ENCODE measurements at places on chromosomes 4 and X. TPM values are rescaled to one million over a fixed set of nuclear protein-coding genes. Genes with fewer than 3 reads are reported as not detected.

GRCh38 chr4:179196511-179196910, 1754.3 kb upstream of the AGA start:
- H3K36me3 ChIP-seq: no peaks in the 10 kb centered on the region
- H3K27me3 ChIP-seq: no peaks in the 10 kb centered on the region
- peaks cover 5% of the 10 kb centered on the region for H3K4me1 ChIP-seq
- H3K4me3 ChIP-seq: no peak overlapping the region

DNA sequence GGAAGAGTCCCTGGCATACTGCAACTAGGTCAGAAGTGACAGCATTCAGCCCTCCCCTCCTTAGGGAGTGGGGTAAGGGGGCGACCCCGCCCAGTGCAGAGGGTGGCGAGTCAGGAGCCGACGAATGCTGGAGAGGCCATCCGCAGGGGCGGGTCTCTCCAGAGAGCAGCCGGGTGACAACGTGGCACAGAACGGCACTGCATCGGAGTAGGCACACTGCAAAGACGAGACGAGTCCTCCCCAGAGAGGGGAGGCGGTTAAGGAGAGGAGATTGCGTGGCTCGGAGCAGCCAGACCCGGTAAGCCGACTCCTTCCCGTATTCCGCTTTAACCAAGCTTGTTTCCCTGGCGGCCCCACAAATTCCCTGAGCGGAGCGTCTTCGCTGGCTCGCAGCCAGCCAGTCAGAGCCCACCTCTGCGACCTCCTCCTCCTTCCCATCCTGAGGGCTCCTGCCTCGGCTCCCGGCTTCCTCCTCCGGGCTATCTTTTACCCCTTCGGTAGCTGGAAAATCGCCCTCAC, 54.9 kb downstream of the LINC00632 start:
- peak overlapping the region; percentile 58 for H3K4me3 ChIP-seq
- DNase-seq: peak; percentile 73
- no peaks in the 10 kb centered on the region for H3K36me3 ChIP-seq

DNA sequence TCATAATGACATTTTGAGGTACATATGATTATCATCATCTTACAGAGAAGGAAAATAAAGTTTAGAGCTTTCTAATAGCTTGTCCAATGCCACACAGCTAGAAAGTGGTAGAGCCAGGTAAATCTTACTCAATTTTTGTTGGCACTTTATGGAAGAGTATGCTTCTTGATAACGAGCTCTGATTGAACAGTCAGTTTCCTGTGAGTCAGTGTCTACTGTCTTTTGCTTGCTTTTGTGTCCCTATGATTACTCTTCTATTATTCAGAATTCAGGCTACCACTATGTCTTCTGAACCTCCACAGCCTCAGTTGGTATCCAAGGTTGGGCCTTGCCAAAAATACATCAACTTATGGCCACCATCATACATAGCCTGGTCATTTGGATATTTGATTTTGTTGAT, 2.6 kb downstream of the FAAH2 start:
- no peaks in the 10 kb centered on the region for H3K4me1 ChIP-seq
- no peaks in the 10 kb centered on the region for H3K36me3 ChIP-seq
- H3K27ac ChIP-seq: no peak overlapping the region

DNA sequence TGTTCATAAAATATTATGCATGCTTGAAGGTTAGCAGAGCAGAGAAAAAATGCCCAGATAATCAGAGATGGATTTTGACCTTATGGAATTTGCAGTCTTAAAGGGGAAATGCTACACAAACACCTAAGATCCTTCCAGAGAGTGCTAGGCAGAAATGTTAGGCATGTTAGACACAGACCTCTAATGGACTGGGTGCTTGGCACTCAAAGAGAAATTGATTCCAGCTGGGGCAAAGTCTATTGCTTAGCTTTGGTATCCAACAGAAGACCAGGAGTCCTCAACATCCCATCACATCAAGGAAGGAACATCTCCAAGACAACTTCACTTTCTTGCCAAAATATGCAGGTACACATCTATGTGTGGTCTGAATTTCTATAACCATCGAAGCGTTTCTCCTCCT, 32.2 kb upstream of the PPARGC1A start:
- H3K4me3 ChIP-seq: no peak overlapping the region
- no peak for DNase-seq
- H3K36me3 ChIP-seq: no peaks in the 10 kb centered on the region
- H3K27me3 ChIP-seq: no peaks in the 10 kb centered on the region
- H3K27ac ChIP-seq: no peak overlapping the region

Gene FAM9B
- not detected for total RNA-seq

DNA sequence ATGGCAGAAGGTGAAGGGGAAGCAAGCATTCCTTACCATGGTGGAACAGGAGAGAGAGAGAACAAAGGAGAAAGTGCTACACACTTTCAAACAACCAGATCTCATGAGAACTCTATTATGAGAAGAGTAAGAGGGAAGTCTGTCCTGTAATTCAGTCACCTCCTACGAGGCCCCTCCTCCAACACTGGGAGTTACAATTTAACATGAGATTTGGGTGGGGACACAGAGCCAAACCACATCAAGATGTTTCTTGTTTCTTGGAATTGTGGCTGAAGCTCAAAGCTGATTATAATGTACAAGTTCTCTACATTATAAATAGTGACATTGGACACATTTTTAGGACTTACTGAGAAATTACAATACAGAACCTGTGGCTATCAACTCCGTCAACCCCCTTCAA, 29.5 kb upstream of the TAPT1 start:
- no peak overlapping the region for H3K27ac ChIP-seq
- DNase-seq: no peak
- no peaks in the 10 kb centered on the region for H3K4me1 ChIP-seq
- no peak overlapping the region for H3K4me3 ChIP-seq
- no peaks in the 10 kb centered on the region for H3K36me3 ChIP-seq
- no peaks in the 10 kb centered on the region for H3K27me3 ChIP-seq

Gene GLA
- 10.0 TPM for total RNA-seq

DNA sequence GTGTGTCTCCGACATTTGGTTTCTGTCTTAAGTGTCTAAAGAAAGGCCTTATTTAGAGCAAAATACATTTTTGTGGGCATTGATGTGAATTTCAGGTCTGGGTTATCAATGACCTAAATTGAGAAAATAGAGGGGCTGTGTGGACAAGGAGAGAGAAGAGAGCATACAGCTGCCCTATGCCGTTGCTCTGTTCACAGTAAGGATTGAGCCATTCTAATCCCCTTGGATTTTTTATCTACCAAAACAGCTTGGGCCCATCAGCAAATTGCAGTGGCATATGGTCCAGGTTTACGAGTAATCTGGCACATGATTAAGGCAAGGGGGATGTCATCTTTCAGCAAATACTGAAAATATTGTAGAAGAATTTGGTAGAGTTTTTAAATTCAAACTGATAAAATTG, 210.2 kb downstream of the ANTXR2 start:
- H3K4me3 ChIP-seq: no peak overlapping the region
- DNase-seq: no peak
- H3K36me3 ChIP-seq: no peaks in the 10 kb centered on the region
- no peak overlapping the region for H3K27ac ChIP-seq

GRCh38 chr4:108702960-108703359, 52.6 kb downstream of the OSTC start:
- no peaks in the 10 kb centered on the region for H3K36me3 ChIP-seq
- no peaks in the 10 kb centered on the region for H3K4me1 ChIP-seq
- no peaks in the 10 kb centered on the region for H3K27me3 ChIP-seq
- peak; percentile 44 for DNase-seq
- no peak overlapping the region for H3K27ac ChIP-seq

DNA sequence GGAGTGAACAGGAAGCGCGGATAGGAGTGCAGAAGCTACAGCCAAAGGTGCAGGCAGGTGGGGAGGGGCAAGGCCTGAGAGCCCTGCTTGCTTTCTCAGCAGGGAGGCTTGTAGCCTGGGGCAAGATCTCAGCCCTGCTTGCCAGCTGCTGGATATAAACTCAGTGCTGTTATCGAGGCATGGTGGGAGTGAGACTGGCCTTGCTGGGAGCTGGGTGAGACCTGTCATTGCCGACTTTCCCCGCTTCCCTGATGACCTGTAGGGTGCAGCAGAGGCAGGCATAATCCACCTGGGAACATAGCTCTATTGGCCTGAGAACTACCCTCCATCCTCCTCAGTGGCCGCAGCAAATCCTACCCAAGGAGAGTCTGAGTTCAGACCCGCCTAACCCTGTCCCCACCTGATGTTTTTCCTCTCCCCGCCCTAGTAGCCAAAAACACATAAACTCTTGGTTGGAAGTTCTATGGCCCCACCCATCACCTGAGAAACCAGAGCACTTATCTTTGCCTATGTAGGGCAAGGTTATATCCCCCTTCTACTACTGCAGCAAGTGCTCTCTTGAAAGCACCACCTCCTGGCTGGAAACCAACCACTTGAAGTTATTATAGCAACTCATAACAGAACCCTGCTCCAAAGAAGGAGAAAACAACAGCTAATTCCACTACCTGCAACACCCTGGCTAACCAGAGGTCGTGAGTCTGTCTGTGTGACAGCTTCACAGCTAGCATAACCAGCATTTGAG, 80.7 kb downstream of the FHIP1A start:
- no peaks in the 10 kb centered on the region for H3K36me3 ChIP-seq
- H3K27me3 ChIP-seq: no peaks in the 10 kb centered on the region
- H3K4me3 ChIP-seq: no peak overlapping the region
- DNase-seq: no peak

- no peak for DNase-seq
- H3K4me3 ChIP-seq: no peak overlapping the region
- no peak overlapping the region for H3K27ac ChIP-seq
- no peaks in the 10 kb centered on the region for H3K4me1 ChIP-seq
- no peaks in the 10 kb centered on the region for H3K27me3 ChIP-seq
- H3K36me3 ChIP-seq: no peaks in the 10 kb centered on the region
These were observed 29.4 kb downstream of the SASH3 start for GRCh38 chrX:129808829-129809796.

Gene GRPR
- total RNA-seq: 0.69 TPM

Gene SMPX
- total RNA-seq: 912 TPM

GRCh38 chr4:13982010-13982409, 354.5 kb upstream of the BOD1L1 start:
- H3K36me3 ChIP-seq: no peaks in the 10 kb centered on the region
- H3K4me3 ChIP-seq: no peak overlapping the region
- DNase-seq: no peak
- H3K27me3 ChIP-seq: no peaks in the 10 kb centered on the region
- H3K27ac ChIP-seq: no peak overlapping the region

GRCh38 chr4:105714932-105715331, 6.3 kb downstream of the GSTCD start:
- no peak for DNase-seq
- H3K4me1 ChIP-seq: no peaks in the 10 kb centered on the region
- H3K4me3 ChIP-seq: no peak overlapping the region
- no peak overlapping the region for H3K27ac ChIP-seq
- H3K36me3 ChIP-seq: no peaks in the 10 kb centered on the region
- H3K27me3 ChIP-seq: no peaks in the 10 kb centered on the region

Gene FBXL5
- total RNA-seq: 55.6 TPM

Gene GABRA4
- total RNA-seq: 0.03 TPM

DNA sequence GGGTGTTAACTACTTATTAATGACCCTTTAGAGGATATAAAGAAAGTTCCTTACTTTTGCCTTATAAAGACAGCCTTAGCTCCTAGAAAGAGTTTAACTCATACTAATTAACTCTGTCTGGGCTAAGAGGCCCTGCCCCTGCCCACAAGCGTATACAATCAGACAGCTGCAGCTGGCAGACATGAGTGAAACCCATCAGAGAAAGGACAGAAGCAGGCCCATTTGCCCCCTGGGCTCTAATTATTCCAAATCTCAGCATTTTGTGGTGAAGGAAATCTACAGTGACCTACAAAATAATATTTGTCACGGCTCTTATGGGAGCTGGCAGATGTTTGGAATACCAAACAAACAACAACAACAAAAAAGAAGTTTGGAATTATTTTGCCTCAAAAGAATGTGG, 71.8 kb downstream of the CHRDL1 start:
- DNase-seq: no peak
- H3K27me3 ChIP-seq: peaks cover 78% of the 10 kb centered on the region
- H3K4me3 ChIP-seq: no peak overlapping the region
- H3K36me3 ChIP-seq: no peaks in the 10 kb centered on the region

Gene NIPAL1
- 8.5 TPM for total RNA-seq

- no peak for DNase-seq
- H3K27ac ChIP-seq: no peak overlapping the region
- no peaks in the 10 kb centered on the region for H3K36me3 ChIP-seq
These were observed 74.8 kb downstream of the STPG2 start for GRCh38 chr4:98068495-98068894.

Gene TEX11
- 0.07 TPM for total RNA-seq

GRCh38 chr4:86890790-86891189, 1.4 kb downstream of the C4orf36 start:
- DNase-seq: no peak
- H3K36me3 ChIP-seq: no peaks in the 10 kb centered on the region
- no peak overlapping the region for H3K27ac ChIP-seq
- H3K4me3 ChIP-seq: no peak overlapping the region
- no peaks in the 10 kb centered on the region for H3K4me1 ChIP-seq

GRCh38 chr4:54542119-54542438, 115.7 kb upstream of the KIT start:
- H3K27ac ChIP-seq: no peak overlapping the region
- H3K36me3 ChIP-seq: no peaks in the 10 kb centered on the region
- no peak overlapping the region for H3K4me3 ChIP-seq
- no peak for DNase-seq

DNA sequence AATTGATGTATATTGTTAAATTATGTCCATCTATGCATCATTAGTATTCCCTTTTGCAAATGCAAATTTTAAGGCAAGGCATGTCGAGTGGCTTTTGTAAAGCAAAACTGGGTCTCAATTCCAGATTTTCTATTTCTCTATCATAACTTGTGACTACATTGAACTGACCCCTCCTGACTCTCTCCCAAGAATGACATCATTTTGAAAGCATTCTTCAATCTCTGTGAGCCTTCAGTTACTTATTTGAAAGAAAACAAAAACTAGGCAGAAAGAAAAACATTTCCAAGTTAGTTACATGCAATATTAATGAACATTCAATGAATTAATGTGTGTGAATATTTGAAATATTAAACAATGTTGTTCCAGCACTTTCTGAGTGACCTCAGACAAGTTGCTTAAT, 314.3 kb upstream of the CLNK start:
- no peaks in the 10 kb centered on the region for H3K27me3 ChIP-seq
- H3K27ac ChIP-seq: no peak overlapping the region
- H3K4me1 ChIP-seq: no peaks in the 10 kb centered on the region
- no peak for DNase-seq

Data from cardiac muscle cell (in vitro differentiated cells and primary cell).